ENCODE measurements at places on chromosomes 5 and 9. TPM values are rescaled to one million over a fixed set of nuclear protein-coding genes. Genes with fewer than 3 reads are reported as not detected.

- no peak for DNase-seq
These were observed 110.1 kb upstream of the RAD23B start for GRCh38 chr9:107172979-107173347.

GRCh38 chr9:81424431-81424830 lies 264.9 kb downstream of the TLE1 start:
- no peak for DNase-seq

- no peak for DNase-seq
These were observed 34.9 kb upstream of the FBN2 start for GRCh38 chr5:128572930-128573319.

DNA sequence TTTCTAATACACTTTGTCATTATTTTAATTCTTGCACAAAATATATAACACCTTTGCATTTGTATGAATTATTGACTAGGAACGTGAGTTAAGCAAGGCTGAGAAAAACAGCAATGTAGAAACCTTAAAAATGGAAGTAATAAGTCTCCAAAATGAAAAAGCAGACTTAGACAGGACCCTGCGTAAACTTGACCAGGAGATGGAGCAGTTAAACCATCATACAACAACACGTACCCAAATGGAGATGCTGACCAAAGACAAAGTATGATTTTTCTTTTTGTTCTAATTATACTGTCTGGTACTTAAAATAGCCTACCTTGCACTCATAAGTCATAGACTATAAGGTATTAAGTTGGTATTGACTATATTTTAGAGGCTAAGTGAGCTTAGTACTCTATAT lies 34.4 kb downstream of the RAD50 start:
- no peak for DNase-seq

DNA sequence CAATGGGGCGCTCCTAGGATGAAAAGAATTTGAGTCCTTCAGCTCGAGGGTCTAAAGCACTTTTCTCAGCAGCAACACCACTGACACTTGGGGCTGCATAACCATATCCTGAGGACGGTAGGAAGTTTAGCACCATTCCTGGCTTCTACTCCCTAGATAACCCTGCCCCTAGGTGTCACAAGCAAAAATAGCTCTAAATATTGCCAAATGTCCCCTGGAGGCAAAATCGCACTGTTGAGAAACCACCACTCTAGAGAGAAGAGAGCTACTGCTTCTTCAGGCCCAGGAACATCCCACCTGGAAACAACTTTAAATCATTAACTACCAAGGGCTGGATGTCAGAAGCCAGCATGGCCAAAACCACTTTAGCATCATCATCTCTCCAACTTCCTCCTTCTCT lies 29.8 kb downstream of the MYO10 start:
- no peak for DNase-seq

The AQP7 gene
- total RNA-seq: 2.5 TPM

DNA sequence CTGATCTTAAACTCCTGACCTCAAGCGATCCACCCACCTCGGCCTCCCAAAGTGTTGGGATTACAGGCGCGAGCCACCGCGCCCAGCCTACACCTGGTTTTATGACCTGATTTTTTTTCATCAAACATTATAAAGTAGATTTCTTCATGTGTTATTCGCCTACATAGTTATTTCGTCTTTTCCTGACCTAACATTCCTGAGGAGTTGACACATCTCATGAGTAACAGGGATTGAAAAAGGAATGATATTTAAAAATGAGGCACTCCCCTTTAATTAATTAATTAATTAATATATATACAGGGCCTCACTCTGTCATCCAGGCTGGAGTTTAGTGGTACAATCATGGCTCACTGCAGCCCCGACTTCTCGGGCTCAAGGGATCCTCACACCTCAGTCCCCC lies 20.2 kb upstream of the MTMR12 start:
- DNase-seq: no peak

- no peak for DNase-seq
These were observed 23.1 kb downstream of the NIM1K start for GRCh38 chr5:43215073-43215631.

DNA sequence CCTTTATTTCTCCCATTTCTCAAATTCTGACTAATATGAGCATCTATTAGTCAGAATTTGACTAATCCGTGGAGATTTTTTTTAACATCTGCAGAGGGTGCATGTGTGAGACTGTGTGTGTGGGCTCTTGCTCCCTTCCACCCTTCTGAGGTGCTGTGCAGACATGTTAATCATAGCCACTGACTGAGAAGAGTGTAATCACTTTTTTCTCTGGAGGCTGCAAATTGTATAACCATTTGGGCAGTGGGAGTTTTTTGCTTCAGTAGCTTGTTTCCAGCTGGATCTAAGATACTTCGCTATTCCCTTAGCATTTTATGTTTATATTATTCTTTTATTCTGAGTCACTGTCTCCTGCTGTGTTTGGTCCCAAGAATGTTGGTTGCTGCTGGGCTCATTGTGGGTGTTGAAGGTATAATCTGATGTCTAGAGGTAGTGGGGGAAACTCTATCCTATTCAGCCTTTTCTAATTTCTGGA lies 66.2 kb downstream of the ARHGEF28 start:
- no peak for DNase-seq

The ADGRD2 gene
- total RNA-seq: not detected

Data from ovary (tissue), 10 donors.